Stimulated activated CD8-positive, alpha-beta memory T cell treated with anti-CD3 and anti-CD28 coated beads, Interleukin-4, amount 100 ng/mL, for 24 hours (primary cell): ENCODE measurements at places on chromosomes 16 and 17.

DNA sequence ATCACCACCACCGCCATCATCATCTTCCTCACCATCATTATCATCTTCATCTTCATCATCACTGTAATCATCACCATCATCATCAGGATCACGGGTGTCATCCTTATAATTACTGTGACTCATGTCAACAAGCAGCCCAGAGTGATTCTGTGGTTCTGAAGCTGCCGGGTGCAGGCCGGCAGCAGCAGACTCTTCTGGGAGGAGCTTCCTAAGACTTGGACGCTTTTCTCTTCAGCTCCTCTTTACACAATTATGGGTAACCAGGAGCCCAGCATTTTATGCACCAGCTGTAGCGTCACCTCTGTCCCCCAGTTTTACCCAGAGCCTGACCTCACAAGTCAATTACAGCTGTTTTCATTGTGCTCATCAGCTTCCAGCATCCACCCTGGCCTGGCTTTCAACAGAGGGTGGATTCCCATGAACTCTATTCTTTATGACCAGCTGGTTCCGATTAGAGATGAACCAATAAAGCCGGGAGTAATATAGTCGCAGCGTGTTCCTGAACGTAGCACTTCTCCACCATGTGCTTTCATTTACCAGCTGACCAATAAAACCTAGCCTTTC is 275.8 kb downstream of the FOXL1 start:
- no peak for DNase-seq

DNA sequence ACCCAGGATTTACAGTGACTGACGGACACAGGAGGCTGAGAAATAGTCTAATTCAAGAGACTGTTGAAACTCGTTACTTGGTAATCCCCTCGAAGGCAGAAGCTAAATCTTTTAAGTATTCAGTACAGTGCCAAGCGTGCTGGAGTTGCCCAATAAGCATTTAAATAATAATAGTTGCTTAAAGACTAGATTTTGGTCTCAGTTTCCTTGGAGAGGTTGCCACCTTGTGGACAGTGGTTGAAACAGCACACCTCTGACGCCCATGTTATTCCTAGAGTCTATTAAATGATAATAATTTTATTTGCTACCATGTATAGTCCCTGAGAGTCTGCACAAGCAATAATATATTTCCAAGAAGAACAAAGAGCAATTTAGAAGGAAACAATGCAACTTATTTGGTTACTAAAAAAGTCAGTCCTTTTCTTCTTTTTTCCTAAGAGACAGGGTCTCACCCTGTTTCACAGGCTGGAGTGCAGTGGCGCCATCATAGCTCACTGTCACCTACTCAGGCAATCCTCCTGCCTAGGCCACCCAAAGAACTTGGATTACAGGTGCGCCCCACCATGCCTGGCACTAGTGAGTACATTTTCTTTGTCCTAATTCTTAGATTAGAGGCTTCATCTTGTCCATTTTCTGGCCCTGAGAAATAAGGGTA is 138.0 kb upstream of the NUDT7 start:
- peak; percentile 9 for DNase-seq

DNA sequence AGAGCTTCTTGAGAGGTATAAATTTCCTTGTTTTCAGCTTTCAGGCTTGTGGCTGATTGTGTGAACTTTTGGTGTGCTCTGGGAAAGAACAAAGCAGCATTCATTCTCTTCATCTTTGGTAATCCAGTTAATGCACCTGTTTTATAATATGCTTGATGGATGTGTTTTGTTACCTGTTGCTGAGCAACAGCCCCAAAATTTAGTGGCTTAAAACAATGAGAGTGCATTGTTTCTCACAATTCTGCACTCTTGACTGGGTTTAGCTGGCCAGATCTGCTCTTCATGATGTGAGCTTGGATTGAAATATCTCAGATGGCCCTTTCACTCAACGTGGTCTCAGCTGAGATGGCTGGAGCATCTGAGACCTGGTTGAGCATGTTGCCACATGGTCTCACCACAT is 58.7 kb upstream of the NOL11 start:
- no peak for DNase-seq

GRCh38 chr17:74160656-74161502 is 42.6 kb upstream of the RPL38 start:
- no peak for DNase-seq

DNA sequence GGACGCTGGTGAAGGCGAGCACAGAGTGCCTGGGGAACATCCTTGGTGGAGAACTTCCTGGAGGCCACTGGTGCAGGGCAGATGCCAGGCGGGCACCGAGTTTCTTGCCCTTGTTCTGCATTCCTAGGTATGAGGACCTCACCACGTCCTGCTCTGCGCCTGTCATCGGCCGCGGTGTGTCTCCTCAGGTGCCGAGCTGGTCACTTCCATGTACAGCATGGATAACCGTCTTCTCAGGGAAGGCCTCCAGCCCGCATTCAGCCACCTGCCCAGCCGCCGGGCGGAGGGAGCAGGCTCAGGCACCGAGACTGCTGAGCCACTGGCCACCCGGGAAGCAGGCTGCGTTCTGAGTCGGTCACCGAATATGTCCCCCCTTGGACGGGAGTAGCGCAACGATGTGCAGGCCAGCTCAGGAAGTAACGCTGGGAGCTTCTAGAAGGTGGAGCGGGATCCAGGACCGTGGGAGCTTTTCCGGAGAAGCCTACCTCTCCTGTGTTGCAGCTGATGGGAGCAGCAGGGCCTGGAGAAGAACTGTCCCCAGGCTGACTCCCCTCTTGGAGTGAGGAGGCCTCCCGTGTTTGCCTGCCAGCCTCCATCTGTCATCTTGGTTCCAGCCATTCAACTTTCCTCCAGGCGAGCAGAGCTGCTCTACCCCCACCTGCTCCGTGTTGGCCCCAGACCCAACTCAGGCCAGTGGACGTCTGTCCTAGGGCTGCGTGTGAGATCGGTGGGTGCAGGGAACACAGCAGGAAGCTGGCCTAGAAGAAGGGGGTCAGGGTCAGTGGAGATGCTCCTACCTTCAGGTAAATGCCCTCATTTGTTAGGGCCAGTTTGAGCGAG is 2.1 kb upstream of the BAIAP2 start:
- DNase-seq, result no peak

- DNase-seq, result no peak
Observed at GRCh38 chr17:34167354-34167753, 87.7 kb upstream of the CCL2 start.

DNA sequence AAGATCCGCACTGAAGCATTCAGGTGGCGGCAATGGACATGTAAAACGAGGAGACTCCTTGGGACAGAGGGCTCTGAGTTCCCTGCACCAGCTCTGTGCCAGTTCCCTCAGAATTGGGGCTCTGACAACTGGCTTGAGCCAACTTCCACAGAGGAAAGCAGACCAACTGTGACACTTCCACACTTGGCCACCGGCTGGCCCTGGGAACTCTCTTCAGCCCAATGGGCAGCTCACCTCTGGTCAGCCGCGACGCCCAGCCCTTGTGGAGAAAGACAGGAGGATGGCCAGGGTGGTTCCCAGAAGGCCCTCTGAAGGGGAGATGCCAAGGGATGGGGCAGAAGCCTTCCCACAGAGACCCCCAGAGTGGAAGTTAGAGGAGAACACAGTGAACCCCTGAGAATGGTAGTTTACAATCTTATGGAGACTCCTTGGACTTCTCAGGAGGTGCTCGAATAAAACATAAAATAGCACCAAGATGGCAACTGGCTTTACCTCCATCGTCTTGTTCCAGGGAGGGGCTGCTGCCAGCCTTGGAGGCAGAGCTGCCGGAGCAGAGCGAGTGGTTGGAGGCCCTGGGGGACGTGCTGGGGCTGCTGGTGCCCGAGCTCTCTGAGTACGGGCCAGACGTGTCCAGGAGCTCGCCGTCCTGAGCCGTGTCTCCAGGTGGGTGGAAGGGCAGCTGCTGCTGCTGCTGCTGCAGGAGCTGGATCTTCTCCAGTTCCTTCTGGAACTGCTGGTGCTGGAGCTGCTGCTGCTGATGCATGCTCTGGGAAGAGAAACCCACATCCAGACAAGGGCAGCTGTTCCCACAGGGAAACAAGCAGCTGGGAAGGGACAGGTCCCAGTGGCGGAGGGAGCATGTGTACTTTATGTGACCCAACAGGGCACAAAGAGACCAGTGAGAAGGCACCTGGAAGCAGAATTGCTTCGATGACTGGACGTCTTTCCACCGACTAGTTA is 35.0 kb upstream of the ICAM2 start:
- no peak for DNase-seq

DNA sequence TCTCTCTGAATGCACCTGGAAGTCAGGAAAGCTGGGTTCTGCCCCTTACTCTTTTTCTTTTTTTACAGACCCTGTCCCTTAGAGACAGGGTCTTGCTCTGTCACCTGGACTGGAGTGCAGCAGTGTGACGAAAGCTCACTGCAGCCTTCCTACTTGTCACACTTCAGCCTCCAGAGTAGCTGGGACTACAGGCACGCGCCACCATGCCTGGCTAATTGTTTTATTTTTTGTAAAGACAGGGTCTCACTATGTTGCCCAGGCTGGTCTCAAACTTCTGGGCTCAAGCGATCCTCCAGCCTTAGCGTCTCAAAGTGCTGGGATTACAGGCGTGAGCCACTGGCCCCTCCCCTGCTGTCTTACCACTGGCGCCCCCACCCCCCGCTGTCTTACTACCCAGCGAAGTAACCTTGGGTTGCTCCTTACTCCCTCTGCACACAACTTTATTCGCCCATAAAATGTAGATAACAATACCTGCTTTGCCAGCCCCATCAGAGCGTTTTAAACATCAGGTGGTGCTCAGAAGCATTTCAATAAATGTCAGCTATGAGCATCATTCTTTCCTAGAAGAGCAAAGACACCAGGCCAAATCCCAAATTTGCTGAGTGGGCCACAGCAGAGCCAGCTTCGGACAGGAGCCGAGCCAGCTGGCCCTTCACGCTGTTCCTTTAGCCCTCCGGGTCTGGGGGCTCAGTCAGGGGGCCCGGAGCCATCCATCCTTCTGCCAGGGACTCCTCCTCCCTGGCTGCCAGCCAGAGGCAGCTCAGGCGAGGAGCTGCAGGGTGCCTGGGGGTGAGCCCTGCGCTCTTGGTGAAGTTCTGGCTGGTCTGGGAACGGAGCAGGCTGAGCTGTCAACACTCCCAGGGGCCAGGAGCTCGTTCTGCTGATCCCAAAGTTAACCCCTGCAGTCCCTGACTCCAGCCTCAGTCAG is 24.4 kb downstream of the SRL start:
- no peak for DNase-seq

GRCh38 chr16:84194018-84194417 is 3.1 kb downstream of the ADAD2 start:
- no peak for DNase-seq

GRCh38 chr17:22266231-22266630 is 573.9 kb downstream of the KCNJ18 start:
- DNase-seq, result no peak

GRCh38 chr16:72930396-72930795 is 117.5 kb downstream of the ZFHX3 start:
- DNase-seq, result no peak

DNA sequence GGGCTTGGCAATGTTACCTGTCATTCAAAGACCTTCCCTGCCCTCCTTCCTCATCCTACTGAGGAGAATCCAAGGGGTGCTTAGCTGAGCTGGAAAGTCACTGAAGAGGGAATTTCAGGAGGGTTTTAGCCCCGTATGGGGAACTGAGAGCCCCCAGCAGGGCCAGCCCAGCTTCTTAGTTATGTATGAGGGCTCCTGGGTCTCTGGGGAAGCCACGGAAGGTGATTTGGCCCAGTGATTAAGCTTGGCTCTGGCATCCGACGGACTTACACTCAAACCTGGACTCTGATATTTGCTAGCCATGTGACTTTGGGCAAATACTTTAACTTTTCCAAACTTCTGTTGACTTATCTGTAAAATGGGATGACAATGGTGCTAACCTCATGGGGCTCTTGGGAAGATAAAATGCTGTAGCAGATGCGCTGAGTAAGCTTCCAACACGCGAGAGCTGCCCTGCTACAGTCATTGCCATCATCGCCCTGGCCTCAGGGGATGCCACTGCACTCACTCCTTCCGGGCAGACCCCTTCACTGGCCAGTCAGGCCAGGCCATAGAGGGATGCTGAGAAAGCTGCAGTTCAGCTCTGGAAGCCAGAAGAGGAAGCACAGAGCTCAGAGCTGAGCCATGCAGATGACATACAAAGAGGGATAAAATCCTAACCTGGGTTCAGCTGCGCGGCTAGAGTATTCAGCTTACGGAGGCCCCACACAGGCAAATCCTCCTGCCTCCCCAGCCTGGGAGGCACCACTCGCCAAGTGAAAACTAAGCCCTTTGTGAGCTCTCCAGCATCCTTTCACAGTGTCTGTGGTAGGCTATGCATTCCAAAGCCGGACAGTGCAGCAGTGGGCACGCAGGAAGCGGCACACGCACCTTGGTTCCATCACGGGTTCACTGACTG is 44.9 kb upstream of the PIK3R6 start:
- no peak for DNase-seq

DNA sequence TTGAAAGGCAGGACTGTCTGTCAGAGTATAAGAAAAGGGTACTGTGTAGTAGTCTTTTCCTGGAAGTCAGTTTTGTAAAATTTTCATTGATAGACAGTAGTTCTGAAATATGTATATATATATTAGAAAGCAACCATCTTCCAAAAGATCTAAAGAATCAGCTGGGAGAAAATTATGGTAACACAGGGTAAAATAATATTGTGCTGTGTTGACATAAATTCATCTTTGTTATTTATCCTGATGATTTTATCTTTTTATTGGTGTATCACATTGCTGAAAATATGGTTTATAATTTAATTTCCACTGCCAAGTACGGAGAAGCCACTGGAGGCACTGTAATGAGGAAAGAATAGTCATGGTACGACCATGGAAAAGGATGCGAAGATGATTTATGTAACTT is 324.9 kb downstream of the CA10 start:
- DNase-seq, result no peak

GRCh38 chr16:67730326-67730725 is 11.2 kb upstream of the GFOD2 start:
- no peak for DNase-seq

DNA sequence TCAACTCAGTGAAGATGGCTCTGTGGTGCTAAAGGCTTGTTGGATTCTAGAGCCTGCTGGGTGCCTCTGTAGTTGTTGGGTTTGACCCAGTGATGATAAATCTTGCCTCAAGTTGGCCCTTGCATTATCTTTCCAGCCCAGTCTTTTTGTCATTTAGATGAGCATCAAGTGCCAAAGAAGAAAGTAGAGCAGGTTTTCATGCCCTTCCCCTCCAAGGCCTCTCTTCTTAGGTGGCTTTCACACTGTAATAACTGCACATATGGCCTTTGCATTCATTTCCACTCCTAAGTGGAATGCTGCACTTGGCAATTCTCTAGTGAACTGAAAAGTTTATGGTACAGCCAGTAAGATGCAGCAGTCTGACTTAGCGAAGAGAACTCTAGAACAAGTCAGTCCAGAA is 165.1 kb downstream of the PHKB start:
- no peak for DNase-seq
